ENCODE measurements at places on chromosomes 13 and 19.

GRCh38 chr13:110411688-110412059 lies 104.6 kb downstream of the COL4A2 start:
- DNase-seq, result no peak

GRCh38 chr19:52992109-52993004 lies 21.4 kb upstream of the ERVV-1 start:
- DNase-seq, result no peak

DNA sequence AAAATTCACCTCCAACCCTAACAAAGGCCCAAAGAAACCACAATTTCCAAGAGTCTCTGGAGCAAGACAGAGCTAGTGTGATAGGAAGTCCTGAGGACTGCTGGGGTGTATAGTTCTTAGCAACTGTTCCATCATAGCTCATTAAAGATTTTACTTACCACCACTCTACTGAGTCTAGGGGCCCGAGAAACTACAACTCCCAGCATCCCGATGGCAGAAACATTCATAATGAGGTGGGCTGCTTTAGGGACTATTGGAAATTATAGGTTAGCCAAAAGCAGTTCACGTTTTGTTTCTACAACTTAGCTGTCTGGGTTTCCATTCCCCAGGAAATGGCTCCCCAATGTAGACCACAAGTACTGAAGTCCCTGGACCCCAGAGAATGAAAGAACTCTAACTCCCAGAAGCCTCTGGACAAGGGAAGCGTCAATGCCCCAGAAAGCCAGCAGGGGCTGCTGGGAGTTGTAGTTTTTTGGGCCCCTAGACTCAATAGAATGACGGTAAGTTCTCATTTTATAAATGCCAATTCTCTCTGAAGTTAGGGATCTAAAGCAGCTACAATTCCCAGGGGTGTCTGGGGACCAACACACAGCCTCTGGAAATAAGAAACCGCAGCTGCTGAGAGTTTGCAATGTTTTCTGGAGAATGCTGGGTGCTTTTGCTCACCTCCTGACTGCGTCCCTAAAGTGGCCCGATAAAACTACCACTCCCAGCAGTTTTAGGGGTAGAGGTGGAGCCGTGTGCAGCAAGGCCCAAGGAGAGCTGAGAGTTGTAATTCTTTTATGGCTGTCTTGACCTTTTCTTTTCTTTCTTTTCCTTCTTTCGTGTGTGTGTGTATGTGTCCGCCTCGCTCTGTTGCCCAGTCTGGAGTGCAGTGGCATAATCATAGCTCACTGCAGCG lies 11.1 kb downstream of the FTL start:
- DNase-seq, result peak; percentile 8

- DNase-seq, result no peak
Measured at GRCh38 chr13:87923753-87924152, 252.6 kb downstream of the SLITRK5 start.
